HuH-7.5 (cell line): ENCODE measurements at places on chromosomes 3 and 15.

GRCh38 chr15:73114064-73114463 lies 61.8 kb downstream of the NEO1 start:
- no peak for DNase-seq

- DNase-seq = no peak
These were observed 18.3 kb upstream of the PKM start for GRCh38 chr15:72249142-72249810.

- DNase-seq = no peak
These were observed 1043.8 kb downstream of the OTOL1 start for GRCh38 chr3:162540421-162540820.

DNA sequence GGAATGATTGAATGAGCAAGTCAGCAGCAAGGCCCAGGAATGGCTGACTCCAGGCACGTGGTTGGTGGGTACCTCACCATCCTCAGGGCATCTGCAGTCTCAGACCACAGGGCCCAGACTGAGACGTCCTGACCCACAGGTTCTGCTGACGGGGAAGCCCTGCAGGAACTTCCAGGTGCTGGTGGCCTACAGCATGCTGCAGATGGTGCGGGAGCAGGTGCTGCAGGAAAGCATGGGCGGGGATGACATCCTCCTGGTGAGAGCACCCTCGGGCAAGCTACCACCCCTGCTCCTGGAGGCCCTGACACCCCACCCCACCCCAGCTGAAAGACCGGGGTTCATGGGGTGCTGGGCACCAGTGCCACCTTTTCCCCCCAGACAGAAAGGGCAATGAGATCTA lies 14.1 kb downstream of the TBC1D21 start:
- no peak for DNase-seq

DNA sequence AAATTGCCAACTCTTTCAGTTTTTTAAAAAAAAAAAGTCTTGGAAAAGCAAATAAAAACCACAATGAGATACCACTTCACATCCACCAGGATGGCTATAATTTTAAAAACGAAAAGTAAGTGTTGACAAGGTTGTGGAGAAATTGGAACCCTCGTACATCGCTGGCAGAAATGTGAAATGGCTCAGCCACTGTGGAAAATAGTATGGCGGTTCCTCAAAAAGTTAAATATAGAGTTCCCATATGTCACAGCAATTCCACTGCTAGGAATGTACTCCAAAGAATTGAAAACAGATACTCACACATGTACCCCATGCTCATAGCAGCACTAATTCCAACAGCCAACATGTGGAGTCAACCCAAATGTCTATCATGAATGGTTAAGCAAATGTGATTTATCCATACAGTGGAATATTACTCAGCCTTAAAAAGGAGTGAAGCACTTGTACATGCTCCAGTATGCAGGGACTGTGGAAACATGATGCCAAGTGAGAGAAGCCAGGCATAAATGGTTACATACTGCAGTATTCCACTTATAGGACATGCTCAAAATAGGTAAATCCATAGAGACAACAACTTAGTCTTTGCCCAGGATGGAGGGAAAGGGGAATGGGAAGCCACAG lies 73.8 kb upstream of the PCSK6 start:
- DNase-seq = no peak

- no peak for DNase-seq
These were observed 16.0 kb upstream of the ZNF710 start for GRCh38 chr15:89985111-89985510.

DNA sequence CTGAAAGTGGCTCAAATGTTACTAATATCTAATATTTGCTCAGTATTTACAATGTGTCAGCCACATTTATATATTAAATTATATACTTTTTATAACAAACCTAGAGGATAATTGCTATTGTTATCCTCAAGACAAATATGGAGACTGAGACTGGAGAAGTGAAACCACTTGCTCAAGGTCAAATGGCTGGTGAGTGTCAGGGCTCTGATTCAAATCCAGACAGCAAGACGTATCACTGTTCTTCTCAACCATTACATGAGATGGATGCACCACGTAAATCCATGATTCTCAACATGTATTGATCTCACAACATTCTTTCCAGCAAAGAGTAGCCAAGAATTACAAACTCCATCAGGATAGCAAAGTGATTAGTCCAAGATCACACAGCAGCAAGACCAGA lies 53.8 kb upstream of the CPB1 start:
- DNase-seq = no peak

DNA sequence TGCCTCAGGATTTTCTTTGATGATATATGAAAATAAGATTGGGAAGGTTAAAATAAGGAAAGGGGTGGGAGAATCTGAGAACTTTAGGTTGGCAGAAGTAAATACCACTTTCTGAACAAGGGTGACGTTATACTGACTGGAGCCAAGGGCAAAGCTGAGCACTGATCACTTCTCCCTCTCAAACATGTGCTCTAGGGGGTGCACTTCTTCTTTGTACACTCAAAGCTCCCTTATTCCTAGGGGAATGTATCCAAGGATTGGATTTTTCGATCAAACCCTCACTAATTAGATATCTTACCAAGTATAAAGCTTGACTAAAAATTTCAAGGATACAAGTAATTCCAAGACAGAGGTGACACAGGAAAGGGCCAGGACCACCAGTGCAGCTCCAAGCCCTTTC lies 243.9 kb upstream of the UMPS start:
- no peak for DNase-seq

DNA sequence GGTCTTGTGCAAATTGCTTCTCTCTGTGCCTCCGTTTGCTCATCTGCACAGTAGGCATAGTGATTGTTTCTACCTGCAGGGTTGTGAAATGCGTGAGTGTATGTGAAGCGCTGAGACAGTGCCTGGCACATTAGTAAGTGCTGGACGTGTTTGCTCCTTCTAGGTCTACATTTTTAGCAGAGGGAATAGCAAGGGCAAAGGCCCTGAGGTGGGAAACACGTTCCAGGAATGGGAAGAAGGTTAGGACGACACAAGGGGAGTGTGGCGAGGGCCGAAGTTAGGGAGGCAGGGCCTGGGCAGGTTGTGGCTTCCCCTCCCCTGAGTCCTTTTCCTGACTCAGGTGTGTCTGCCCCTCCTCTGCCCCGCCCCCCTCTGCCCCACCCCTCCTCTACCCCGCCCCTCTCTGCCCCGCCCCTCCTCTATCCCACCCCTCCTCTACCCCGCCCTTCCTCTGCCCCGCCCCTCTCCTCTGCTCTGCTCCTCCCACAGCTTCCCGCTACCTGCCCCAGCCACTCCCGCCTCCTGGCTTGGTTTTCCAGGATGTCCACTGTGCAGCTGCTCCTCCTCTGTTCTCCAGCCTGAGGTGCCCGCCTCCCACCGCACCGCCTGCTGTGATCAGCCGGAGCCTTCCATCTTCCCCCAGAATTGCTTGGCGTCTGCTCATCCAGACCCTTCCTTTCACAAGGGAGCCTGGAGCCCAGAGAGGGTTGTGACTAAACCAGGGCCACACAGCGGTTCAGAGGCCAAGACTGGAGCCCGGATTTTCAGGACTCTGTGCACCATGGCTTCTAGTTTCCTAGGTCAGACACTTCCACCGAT lies 31.1 kb upstream of the SMAD6 start:
- DNase-seq = no peak

DNA sequence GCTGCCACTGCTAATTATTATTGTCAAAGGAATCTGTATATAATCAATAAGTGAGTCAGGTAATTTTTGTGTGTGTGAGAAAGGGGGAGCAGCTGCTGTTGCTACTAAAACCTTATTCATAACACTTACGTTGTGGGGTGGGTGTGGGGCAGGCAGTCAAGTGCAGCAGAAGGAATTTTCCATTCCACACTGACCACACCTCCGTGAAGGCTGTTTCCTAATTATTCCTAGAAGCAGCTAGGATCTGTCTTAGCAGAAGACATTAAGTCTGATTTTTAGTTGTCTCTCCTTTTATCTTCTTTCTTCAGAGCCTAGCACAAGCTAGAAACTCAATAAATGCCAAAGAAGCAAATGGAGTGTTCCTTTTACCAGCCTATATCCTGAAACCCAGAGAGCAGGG lies 4.0 kb upstream of the U2SURP start:
- no peak for DNase-seq

DNA sequence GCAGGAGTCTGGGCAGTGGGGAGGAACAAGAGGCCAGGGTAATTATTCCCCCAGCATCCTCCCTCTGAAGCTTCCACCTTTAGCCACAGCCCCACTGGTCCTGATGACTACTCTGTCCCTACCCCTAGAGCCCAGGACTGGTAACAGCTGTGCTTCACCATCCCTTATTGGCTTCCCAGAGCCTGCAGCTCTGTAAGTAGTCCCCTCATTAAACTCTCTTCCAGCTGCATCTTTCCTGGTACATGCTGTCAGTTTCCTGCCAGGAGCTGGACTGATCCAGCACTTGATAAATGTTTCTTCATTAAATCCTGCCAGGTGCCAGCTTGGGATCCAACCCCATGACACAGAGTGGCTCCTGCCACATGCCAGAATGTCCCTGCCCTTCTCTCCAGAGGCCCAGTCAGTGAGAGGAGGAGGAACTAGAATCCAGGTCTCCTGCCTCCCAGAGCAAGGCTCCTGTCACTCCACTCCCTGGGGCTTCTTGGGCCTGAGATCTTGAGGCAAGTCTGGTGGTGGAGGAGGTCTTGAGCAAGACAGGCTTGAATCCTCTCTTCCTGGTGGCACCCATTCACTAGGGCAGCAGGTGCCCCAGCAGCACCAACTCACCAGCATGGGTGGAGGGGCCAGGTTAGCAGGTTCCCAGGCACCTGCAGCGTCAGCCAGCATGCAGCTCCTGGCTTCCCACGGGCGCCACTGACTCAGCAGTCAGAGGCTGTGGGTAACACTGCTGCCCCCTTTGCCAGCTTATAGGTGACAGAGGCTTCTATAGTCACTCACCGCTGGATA lies 27.6 kb downstream of the FBXW12 start:
- DNase-seq = peak; percentile 19

GRCh38 chr15:87901008-87901407 lies 355.5 kb downstream of the NTRK3 start:
- no peak for DNase-seq

GRCh38 chr3:80408030-80408721 lies 640.4 kb upstream of the ROBO1 start:
- DNase-seq = no peak

- DNase-seq = no peak
These were observed 714.3 kb upstream of the CFAP20DC start for GRCh38 chr3:59764171-59764570.

GRCh38 chr15:89740137-89740536 lies 10.9 kb downstream of the MESP1 start:
- peak; percentile 92 for DNase-seq

GRCh38 chr3:126927401-126927750 lies 55.5 kb upstream of the PLXNA1 start:
- no peak for DNase-seq

DNA sequence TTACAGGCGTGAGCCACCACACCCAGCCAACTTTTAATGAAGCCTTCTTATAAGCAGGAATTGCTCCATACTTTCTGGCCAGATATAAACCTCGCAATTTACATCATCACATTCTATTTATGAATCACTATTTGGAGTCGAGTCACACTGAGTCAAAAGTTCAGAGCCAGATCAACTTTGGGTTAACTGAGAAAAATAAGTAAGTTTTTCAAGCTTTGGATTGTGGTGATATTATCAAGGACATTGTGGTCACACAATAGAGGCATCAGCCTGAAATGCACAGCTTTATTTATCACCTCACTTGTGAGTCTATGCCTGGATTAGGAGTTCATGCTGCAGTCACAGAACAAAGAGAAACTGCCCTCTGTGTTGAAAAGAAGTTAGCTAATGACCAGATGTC lies 1163.5 kb downstream of the ROBO1 start:
- no peak for DNase-seq

DNA sequence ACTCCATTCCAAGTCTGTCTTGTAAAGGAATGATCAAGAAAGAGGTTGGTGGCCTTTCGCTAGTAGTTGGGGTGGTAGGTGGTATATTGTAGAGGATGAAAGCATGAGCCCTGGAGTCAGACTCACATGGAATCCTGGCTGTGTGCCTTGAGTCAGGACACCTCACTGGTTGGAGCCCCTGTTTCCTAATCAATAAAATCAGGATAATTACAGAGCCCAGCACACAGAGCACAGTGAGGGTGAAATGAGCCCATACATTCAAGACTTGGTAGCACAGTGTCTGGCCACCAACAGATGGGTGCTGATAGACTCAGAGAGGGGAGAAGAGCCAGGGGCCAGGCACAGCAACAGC lies 95.1 kb upstream of the MYZAP start:
- DNase-seq = no peak

GRCh38 chr15:39213385-39213840 lies 367.5 kb upstream of the THBS1 start:
- DNase-seq = no peak

- DNase-seq = no peak
These were observed 23.9 kb upstream of the CDCP1 start for GRCh38 chr3:45170096-45170495.

DNA sequence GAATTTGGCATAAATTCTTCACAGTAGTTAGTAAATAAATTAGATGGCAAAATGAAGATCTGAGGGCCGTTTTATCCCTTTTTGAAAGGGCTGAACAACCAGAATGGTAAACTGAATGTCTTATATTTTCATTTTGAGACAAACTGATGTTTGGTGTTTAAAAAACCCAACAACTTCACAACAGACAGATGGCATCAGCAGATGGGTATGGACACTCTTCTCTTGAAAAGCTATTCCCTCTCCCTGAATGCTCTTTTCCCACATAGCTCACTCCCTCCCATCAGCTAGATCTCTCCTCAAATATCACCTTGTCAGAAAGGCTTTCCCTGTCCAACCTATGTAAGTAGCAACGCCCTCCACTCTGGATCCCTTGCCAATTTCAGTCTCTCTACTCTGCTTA lies 33.3 kb downstream of the EMC4 start:
- no peak for DNase-seq

- DNase-seq = no peak
These were observed 143.7 kb upstream of the KCNMB2 start for GRCh38 chr3:178392511-178392926.

- no peak for DNase-seq
These were observed 5.3 kb downstream of the CEP19 start for GRCh38 chr3:196706731-196707130.

- DNase-seq = no peak
These were observed 23.2 kb upstream of the IGSF10 start for GRCh38 chr3:151483961-151484520.

DNA sequence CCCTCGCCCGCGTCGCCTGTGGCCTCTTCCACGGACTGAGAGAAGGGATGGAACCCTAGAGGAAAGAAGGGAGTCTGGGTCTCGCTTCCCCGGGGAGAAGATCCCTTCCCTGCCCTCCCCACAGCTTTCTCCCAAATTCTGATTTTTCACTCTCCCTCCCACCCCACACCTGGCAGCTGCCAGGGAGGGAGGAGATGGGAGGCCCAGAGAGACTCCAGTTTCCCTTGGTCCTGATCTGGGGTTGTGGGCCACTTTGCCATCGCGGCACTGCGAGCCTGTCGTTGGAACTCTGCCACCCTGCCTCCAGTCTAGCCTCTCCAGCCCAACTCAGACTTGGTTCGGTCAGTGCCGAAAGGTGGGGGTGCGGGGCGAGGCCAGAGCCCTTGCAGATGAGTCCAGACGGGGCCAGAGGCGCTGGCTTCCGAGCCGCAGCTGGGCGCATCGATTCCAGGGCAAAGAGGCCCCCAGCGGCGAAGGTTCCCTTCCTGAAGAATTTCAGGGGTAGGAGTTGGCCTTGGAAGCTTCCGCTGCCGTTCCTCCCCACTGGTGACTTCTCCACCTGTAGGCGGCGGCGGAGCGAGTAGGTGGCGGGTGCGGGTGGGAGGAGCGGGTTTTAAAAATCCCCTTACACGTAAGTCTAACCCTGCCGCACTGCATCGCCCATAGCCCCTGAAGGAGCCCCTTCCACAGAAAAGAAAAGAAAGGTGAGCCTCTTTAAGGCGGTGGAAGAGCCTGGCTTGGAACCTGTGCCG lies 5.2 kb downstream of the WNT5A start:
- no peak for DNase-seq

GRCh38 chr3:139267300-139268246 lies 76.2 kb upstream of the MRPS22 start:
- no peak for DNase-seq
